Activated naive CD4-positive, alpha-beta T cell treated with anti-CD3 and anti-CD28 coated beads for 36 hours (primary cell): ENCODE measurements at places on chromosomes 2 and 18. TPM values are rescaled to one million over a fixed set of nuclear protein-coding genes. Genes with fewer than 3 reads are reported as not detected.

Gene CHRND
- total RNA-seq = not detected

Gene PCARE
- total RNA-seq = not detected

Gene GRB14
- total RNA-seq = not detected

Gene MC5R
- total RNA-seq = not detected

Gene ABCG5
- not detected for total RNA-seq

Gene POTEI
- not detected for total RNA-seq

Gene ITPRIPL1
- total RNA-seq = 13.3 TPM

Gene PPP1R7
- total RNA-seq = 91.2 TPM

Gene ABCB11
- total RNA-seq = not detected

Gene PRKAG3
- total RNA-seq = not detected

Gene DNAH6
- 0.62 TPM for total RNA-seq

Gene DUSP2
- total RNA-seq = 463 TPM

Gene SESTD1
- 11.3 TPM for total RNA-seq
